ENCODE measurements at places on chromosomes 6 and 20. TPM values are rescaled to one million over a fixed set of nuclear protein-coding genes. Genes with fewer than 3 reads are reported as not detected.

- no peak for DNase-seq
Measured at GRCh38 chr6:122302067-122302466, 97.4 kb upstream of the HSF2 start.

Gene GLP1R
- not detected for total RNA-seq

Gene MYCT1
- total RNA-seq: 0.55 TPM

- no peak for DNase-seq
Measured at GRCh38 chr20:9108260-9108659, 39.4 kb downstream of the PLCB4 start.

GRCh38 chr6:148492654-148493290 is 150.1 kb downstream of the SASH1 start:
- DNase-seq: no peak

DNA sequence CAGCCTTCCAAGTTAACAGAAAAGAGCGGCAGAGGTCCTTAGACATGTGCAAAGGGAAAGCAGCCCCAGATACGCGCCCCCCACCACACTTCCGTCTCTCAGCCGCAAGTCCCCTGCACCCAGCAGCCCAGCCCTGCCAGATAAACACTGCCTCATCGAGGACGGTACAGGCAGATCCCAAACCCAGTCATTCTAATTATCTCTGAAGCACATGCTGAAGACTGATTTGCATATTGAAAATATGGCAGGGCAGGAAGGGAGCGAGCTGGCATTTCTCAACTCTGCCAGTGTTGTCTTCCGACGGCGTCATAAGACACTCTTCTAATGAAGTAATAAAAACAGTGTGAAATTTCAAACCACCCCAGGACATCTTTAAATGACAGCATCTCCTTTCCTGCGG is 122.8 kb upstream of the CDH4 start:
- no peak for DNase-seq

DNA sequence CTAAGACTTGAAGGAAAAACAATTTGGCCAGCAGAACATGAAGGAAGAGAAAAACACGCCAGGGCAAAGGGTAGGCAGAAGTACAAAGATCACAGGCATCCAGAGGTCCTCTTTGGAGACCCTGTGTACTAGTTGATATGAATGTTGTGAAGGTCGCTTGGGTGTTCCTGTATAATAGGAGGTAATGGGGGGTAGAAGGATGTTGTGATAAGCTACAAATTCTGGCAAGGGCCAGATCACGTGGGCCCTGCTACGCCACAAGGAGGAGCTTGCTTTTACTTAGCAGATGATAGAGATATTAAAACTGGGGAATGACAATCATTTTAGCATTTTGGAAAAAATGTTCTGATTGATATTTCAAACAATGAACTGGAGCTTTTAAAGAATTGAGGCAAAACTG is 878 bp upstream of the HLA-DMA start:
- no peak for DNase-seq

GRCh38 chr6:54519161-54519560 is 210.9 kb downstream of the TINAG start:
- DNase-seq: no peak

DNA sequence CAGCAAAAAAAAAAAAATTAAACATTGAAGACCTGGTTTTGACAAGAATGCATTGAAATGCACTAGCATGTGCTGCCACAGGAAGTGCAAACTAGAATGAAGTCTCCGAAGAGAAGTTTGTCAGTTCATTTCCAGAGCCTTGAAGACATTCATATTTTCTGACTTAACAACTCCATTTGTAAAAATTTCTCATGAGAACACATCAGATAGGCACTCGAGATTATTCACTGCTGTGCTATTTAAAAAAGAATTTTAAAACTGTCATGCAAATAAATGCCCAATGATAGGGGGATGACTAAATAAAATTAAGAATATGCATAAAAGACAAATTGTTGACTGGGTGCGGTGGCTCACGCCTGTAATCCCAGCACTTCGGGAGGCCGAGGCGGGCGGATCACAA is 394.6 kb upstream of the JARID2 start:
- no peak for DNase-seq

- no peak for DNase-seq
Measured at GRCh38 chr6:145368075-145368474, 367.2 kb downstream of the EPM2A start.

Gene DEF6
- 37.3 TPM for total RNA-seq

GRCh38 chr6:148435386-148435785 is 92.7 kb downstream of the SASH1 start:
- DNase-seq: no peak

DNA sequence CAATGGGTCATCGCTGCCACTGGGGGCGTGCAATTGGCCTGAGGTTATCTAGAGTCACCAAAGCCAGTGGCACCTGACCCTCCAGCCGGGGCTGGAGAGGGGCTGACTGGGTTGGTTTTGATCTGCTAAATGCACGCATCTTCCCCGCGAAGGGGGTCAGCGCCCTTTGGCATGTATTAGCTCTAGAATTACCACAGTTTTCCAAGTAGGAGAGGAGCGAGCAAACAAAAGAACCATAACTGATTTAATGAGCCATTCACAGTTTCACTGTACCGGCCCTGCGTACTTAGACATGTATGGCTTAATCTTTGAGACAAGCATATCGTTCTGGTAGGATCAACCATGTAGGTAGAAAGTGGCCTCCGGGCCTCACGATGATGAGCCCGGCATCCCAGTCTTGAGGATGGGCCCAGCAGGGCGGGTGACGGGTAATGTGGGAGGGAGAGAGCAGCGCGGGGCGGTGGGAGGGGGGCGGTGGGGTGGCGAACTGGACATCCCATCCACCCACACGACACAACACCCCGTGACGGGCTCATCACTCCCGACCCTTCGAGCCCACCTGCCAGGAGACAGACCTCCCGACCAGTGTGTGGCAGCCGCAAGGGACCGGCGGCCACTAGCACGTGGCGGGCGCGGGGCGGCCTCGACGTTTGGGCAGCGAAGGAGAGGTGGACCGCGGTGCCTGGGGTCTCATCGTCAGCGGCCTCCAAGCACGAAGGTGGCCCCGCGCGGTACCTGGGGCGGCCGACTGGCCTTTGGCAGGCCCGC is 1957.5 kb upstream of the DEFB115 start:
- no peak for DNase-seq

GRCh38 chr20:42063141-42063540 is 445.0 kb upstream of the CHD6 start:
- no peak for DNase-seq

Gene FAM83B
- total RNA-seq: 0.07 TPM

Gene BMP5
- total RNA-seq: not detected

Gene PBOV1
- total RNA-seq: not detected

DNA sequence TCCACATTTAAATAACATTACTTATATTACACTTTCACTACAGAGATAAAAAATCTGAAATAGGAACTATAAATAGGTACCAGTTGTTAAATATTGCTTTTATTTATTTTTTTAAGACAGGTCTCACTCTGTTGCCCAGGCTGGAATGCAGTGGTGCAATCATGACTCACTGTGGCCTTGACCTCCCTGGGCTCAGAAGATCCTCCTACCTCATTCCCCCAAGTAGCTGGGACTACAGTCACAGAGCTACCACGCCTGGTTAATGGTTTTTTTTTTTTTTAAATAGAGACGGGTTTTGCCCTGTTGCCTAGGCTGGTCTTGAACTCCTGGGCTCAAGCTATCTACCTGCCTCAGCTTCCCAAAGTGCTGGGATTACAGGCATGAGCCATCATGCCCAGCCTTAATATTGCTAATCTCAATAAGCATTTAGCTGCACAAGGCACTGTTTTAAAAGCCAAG is 17.3 kb downstream of the EEF1E1 start:
- peak; percentile 91 for DNase-seq

GRCh38 chr6:90480666-90481065 is 106.2 kb downstream of the MAP3K7 start:
- no peak for DNase-seq

Gene HIVEP2
- total RNA-seq: 11.9 TPM

DNA sequence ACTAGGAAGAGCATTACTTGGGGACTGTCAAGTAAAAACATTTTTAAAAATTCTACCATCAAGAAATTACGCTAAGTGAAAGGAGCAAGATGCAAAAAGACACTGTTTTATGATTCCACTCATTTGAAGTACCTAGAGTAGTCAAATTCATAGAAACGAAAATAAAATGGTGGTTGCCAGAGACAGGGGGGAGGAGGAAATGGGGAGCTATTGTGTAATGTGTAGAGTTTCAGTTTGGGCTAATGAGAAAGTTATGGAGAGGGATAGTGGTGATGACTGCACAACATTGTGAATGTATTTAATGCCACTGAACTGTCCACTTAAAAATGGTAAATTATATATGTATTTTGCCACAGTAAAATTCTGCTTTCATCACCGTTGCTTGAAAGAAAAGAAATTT is 83.8 kb downstream of the UST start:
- no peak for DNase-seq

Gene LRRC73
- 0.22 TPM for total RNA-seq

DNA sequence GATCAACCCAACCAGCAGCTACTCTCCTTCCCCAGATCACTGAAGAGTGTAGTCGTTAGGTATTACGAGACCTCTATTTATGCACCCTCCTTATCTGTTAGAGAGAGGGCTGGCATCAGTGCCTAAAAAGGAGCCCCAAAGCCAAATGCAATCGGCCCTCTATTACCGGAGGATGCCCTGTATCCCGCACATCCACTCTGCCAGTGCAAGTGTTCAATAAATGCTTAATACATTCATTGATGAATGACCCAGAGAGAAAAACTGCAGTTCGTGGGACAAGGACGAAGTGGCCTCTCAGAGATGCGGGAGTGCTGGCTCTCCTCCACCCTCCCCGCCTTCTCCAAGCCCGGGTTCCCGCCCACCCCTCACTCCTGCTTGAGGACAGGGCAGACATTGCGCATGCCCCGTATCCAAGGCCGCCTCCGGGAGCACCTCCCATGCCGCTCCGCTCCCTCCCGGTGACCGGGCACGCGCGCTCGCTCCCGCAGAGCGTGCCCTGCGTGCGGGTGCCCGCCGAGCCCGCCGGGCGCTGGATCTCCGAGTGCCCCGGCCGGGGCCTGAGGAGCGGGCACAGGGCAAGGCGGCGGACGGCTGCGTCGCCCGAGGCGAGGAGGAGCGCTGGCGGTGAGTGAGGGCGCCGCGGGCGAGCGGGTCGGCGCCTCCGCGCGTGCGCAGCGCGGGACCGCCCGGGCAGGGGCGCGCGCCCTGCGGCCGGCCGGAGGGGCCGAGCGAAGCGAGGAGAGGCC is 27.2 kb upstream of the BTBD3 start:
- DNase-seq: peak; percentile 97

GRCh38 chr20:15759594-15759993 is 813.7 kb downstream of the KIF16B start:
- DNase-seq: peak; percentile 31

- DNase-seq: no peak
Measured at GRCh38 chr20:24544371-24544770, 74.9 kb downstream of the SYNDIG1 start.

GRCh38 chr20:19121463-19121862 is 91.0 kb upstream of the SLC24A3 start:
- no peak for DNase-seq

- DNase-seq: no peak
Measured at GRCh38 chr6:150494241-150494640, 105.4 kb upstream of the PLEKHG1 start.

Gene BPI
- not detected for total RNA-seq

GRCh38 chr6:19167251-19167650 is 669.9 kb upstream of the ID4 start:
- DNase-seq: no peak

- peak; percentile 26 for DNase-seq
Measured at GRCh38 chr6:144360401-144360800, 75.3 kb downstream of the UTRN start.

- peak; percentile 12 for DNase-seq
Measured at GRCh38 chr20:5989539-5989938, 39.1 kb downstream of the MCM8 start.

Gene BTNL2
- not detected for total RNA-seq

Gene RAD21L1
- 0.11 TPM for total RNA-seq

DNA sequence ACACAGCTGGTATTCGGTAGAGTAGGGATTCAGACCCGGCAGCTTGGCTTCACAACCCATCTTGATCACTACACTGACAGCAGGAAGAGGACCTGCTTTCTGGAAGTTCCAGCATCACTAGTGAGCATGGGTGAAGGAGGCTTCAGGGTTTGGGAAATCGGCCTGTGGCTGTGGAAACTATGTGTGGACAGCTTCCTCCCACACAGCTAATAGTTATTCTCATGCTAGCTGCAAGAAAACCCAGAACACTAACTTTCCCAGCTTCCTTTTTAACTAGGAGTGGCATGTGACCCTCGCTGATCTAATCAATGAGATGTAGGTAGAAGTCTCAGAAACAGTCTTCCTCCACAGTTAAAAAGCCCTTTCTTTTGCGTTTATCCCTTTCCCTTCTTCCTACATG is 36.3 kb upstream of the SIRPA start:
- DNase-seq: no peak

DNA sequence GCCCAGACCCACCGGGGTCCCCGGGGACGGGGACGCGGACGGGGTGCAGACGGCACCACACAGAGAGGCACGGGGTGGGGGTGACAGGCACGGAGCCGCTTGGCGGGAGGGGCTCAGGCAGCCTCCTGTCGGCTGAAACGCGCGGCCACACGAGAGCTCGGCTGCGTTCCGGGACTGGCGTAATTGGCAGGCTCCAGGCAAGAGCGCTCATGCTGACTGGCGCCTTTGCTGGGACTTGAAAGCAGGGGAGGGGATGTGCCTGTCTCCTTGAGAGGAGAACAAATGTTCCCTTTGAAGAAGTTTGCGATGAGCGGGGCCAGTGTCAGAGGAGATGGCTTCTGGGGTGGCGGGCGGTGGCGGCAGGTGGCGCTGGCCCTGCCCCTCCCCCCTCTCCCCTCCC is 25.8 kb downstream of the BHLHE23 start:
- peak; percentile 9 for DNase-seq

Gene DDX43
- not detected for total RNA-seq

GRCh38 chr6:166297606-166298005 is 10.6 kb downstream of the PRR18 start:
- no peak for DNase-seq

Gene SALL4
- total RNA-seq: 1.7 TPM

- DNase-seq: peak; percentile 76
Measured at GRCh38 chr6:6923605-6924004, 184.2 kb upstream of the RREB1 start.

- DNase-seq: no peak
Measured at GRCh38 chr20:53907968-53908751, 162.2 kb downstream of the BCAS1 start.

- DNase-seq: no peak
Measured at GRCh38 chr20:61052195-61052750, 199.8 kb upstream of the CDH4 start.

- no peak for DNase-seq
Measured at GRCh38 chr6:133092771-133093170, 148.4 kb upstream of the EYA4 start.
